ENCODE measurements at places on chromosomes 2 and 18.

- no peak for DNase-seq
Observed at GRCh38 chr2:191936882-191937405, 90.1 kb upstream of the CAVIN2 start.

DNA sequence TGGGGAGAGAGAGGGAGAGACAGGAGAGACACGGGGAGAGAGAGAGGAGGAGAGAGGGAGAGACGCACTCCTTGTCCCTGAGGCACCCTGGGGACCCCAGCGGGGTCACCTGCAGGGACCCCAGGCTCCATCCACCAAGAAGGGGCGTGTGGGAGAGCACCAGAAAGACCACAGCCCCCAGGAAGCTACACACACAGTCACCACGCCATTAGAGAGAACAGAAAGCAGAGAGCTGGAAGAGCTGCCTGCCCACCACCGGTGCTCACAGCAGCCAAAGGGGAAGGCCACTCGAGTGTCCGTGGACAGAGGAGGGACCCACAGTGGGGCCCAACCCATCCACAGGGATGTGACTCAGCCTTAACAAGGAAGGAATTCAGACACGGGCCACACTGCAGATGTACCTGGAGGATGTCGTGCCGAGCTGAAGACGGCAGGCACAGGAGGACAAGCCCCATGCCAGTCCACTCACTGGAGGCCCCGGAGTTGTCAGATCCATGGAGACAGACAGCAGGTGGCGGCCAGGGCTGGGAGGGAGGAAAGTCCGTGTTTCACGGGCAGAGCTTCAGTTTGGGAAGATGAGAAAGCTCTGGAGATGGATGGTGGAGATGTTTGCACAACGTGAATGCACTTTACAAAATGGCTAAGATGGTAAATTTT is 11.5 kb upstream of the NFATC1 start:
- peak; percentile 21 for DNase-seq

DNA sequence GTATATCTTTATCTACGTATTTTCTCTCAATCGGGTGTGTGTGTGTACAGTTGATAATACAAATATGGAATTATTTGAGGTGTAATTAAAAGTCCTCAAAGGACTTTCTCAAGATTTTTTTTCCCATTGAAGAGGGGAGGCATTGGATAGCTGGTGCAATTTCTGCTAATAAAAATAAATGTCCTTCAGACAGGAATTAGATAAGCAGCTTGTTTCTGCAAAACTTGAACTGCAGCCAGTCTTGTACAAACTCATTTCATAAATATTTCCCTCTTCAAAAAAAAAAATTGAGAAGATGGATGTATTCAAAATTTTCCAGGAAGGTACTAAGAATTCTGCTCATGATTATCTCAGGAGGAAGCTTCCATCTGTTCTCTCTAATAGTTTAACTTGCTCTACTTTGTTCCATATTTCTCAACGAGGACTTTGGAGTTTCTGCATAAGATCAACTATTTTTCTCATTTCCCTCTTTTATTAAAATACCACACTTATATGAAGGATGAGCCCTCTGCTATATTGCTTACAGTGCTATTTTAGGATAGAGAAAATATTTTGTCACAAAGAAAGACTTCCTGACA is 33.0 kb upstream of the GLS start:
- no peak for DNase-seq

- no peak for DNase-seq
Observed at GRCh38 chr2:105582952-105583660, 161.6 kb upstream of the NCK2 start.

- peak; percentile 67 for DNase-seq
Observed at GRCh38 chr2:216636551-216637450, 3.6 kb downstream of the IGFBP2 start.

GRCh38 chr2:84516234-84516986 is at the start of gene DNAH6:
Gene DNAH6, plus strand, starts transcription at chr2:84516498. Its CDS starts 1,329 bp downstream, at chr2:84517827.
- DNase-seq = peak; percentile 98

- DNase-seq = peak; percentile 93
Observed at GRCh38 chr2:121810959-121811853, 55.8 kb downstream of the TSN start.

DNA sequence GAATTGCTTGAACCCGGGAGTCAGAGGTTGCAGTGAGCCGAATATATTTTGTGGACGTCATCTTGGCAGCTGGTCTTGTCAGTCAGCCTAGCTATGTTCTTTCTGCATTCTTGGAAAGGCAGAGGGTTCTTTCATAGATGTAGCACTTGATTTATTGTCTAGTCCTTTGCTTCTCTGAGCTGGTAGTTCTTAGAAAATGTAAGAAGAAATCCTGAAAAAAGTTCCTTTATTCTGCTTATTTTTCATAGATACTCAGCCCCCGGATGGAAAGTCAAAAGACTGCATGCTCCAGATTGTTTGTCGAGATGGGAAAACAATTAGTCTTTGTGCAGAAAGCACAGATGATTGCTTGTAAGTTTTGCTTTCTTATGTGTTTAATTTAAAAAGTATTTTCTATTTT is 21.3 kb downstream of the PLEKHB2 start:
- no peak for DNase-seq

GRCh38 chr18:79861687-79862086 is 63.9 kb downstream of the KCNG2 start:
- no peak for DNase-seq

DNA sequence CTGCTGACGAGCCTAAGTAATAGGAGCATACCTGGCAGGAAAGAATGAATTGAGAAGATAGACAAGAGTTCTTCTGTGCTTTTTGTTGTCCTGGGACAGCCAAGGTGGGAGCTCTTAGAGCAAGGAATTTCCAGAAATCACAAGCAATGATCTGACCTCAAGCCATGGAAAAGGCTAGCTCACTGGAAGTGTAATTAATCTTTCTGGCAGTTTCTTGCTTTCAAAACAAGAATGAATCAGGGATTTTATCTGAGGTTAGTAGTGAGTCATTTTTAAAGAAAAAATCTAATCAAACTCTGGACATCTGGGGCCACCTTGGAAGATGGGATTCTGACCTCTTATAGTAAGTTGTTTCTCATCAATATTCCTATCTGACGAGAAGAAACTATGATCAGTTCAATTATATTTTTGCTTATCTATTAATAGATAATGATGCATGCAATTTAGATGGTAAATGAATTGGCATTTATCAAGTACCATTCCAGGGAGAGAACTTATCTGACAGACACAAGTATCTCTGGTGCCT is 98.0 kb downstream of the ADCYAP1 start:
- DNase-seq = no peak

DNA sequence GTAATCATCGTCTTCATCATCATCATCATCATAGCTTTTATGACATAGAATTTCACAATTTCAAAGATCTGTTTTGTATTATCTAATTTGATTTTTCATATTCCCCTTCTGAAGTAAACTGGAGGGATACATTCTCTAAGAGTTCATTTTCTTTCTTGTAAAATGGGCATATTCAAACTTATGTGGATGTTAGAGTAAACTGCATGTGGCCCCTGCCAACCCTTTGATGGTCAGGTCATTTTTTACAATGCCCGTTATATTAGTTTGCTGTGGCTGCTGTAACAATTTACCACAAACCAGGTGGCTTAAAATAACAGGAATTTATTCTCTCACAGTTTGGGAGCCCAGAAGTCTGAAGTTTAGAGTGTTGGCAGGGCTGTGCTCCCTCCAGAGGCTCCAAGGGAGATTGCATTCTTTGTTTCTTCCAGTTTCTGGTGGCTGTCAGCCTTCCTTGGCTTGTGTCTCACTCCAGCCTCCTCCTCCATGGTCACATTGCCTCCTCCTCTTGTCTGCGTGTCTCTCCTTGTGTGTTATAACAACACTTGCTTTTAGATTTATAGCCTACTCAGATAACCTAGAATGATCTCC is 127.5 kb upstream of the MMADHC start:
- DNase-seq = no peak

All from eye (tissue), 1 donor.